ENCODE measurements at places on chromosomes 1 and 21.

- no peak for DNase-seq
These were observed 8.8 kb upstream of the CAMK2N1 start for GRCh38 chr1:20494609-20495311.

DNA sequence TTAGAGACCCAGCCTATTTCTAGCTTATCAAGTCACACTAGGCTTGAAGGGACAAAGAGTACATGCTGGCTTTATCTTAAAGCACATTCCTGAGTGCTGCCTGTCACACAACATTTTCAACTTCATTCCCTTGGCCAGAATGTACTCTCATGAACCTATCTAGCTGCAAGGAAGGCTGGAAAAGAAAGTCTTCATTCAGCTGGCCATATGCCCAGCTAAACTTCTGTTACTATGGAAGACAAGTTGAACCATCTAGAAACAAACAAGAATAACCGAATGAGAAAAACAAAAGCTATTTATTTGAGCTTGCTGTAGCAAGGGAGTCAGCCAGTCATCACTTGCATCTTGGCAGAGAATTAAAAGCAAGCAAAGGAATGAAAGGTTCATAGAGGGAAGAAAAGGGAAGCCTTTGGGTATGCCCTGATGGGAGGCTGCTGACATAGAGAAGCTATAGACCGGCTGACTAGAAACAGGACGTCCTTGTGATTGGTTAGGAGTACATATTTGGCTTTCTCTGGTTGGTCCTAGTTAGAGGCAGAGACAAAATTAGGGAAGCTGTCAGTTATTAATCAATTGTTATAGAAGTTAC is 108.4 kb downstream of the NEK7 start:
- no peak for DNase-seq

DNA sequence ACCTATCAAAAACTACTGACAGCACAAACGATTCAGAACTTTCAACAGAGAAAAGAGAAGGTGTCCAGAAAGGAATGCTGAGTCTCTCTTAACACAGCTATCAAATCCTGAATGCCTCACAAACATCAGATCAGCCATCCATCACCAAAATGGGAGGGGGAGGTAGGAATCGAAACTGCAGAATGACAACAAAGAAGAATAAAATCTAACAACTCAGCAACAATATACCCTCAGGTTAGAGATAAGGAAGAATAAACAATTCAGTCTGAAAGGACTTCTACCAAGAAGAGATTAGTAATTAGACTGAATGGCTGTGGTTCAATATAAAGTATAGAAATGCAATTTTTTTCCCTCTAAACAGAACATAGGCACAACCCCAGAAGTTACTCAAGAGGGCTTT is 94.4 kb downstream of the RERE start:
- no peak for DNase-seq

DNA sequence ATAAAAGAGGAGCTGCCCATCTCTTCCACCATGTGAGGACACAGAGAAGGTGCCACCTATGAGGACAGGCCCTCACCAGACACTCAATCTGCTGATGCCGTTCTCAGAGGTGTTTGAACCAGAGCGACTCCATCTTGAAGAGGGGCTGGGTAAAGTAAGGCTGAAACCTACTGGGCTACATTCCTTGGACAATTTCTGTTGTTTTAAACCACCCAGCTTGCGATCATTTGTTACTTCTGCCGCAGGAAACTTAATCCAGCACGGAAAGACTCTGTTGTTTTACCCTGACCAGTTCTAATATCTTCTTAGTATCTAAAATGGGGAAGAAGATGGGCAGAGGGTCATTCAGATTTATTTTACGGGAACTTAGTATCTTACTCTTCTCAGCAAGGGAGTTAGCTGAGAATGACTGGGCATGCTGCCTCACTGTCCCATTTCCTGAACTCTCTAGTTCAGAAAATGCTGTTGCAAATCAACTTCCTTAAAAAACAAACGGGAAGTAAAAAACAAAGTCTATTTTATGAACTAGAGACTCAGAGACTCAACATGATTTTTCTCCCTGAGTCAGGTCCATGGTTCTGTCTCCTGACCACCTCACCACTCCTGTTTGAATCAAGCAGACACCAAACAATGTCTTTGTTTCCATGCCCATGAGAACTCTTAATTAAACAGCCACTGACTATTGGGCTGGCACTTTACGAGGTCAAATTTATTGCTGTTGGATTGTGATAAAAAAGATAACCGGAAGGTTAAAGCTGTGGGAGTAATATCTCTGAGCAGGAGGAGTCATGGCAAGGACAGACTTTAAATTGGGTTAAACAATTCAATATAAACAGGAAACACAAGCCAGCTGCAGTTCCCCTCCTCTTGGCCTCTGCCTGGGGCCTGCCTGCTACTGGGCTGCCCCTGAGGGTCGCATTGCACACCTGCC is 23.8 kb upstream of the IFNAR1 start:
- DNase-seq = no peak

DNA sequence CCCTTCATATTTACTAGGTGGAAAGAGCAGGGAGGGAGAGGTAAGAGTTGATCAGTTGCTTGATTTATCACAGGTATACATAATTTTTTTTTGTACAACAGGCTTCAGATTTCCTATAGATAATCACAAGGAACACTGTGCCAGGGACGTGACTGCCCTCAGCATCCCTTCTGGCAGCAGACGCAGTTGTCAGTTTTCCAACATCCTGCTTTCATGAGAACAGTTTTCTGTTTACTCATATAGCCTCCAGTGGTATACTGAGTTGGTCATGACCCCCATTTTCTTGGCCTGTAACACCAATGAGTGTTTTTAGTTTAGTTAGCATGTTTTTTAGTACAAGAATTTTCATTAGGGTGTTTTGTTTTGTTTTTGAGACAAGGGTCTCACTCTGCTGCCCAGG is 37.9 kb upstream of the PTPRF start:
- DNase-seq = no peak
